ENCODE measurements at places on chromosomes 7 and 10.

DNA sequence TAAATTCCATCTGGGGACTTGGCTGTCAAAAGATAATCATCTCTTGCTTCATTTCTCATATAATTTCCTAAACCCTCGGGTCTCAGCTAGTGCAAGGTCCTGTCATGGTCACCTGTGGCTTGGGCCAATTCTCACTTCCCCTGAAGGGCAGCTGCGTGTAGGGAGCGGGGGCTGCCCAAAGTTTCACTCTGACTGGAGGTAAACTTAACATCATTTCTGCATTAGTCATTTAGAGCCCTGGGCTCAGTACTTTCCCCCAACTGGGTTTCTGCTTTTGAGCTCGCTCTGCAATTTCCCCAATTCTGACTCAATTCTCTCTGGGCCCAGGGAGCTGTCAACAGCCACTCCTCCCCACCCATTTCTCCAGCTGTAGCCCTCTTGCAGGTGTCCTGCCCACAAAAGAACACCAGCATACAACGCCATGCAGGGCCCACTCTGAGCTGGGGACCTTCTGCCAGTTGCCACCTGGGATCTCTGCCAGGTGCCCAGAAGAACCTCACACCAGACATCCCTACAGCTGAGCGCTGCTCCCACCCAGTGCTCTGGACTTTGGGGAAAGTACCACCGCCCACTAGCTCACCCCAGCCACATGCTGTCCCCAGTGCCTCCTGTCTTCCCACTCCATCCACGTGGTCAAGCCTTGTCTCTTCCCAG, 37.9 kb downstream of the VOPP1 start:
- peak; percentile 89 for DNase-seq

GRCh38 chr10:44390585-44391072, 5.7 kb upstream of the CXCL12 start:
- no peak for DNase-seq

GRCh38 chr10:8054494-8055407, at the start of gene GATA3:
Gene GATA3, plus strand, starts transcription at chr10:8054688. Its CDS starts 968 bp downstream, at chr10:8055656.
- peak; percentile 71 for DNase-seq

- no peak for DNase-seq
These were observed 1201.1 kb downstream of the SORCS1 start for GRCh38 chr10:105963334-105963884.

- DNase-seq: no peak
These were observed 188.5 kb downstream of the TMEM178B start for GRCh38 chr7:141262101-141263090.

DNA sequence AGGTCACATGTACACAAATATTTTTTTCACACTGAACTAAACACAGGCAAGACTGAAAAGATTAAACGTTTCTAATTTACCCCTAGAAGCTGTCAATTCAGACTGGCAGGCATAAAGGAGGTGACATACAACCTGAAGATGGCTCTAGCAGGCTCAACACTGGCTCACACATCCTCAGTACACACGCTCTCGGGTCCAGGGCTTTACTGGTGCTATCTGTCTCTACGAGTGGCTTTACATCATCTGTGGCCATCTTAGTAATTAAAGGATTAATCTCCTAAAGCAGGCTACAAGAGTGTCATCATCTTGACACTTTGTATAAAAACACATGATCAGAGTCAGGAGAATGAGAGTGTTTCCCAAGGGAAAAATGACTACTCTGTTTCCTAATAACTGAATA, 57.3 kb downstream of the COPG2 start:
- DNase-seq: no peak

- no peak for DNase-seq
These were observed 144.7 kb downstream of the ALOX5 start for GRCh38 chr10:45518741-45519140.

GRCh38 chr10:13885238-13885990, 298.6 kb downstream of the PRPF18 start:
- no peak for DNase-seq

DNA sequence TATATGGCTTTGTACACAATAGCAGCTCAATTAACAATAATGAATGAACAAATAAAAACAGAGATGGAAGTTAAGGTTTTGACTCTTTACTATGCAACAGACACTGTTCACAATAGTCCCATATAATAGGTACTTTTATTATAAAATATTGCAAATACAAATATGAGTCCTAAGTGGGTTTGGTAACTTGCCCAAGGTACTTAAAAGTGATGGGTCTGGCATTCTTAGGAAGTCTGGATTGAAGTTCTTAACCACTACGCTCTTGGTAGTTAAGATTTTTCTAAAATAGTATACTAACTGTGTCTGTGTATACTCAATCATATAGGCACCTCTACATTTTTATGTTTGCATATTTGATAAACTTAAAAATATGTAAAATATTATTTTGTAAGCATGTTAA, 55.5 kb downstream of the HGF start:
- no peak for DNase-seq

DNA sequence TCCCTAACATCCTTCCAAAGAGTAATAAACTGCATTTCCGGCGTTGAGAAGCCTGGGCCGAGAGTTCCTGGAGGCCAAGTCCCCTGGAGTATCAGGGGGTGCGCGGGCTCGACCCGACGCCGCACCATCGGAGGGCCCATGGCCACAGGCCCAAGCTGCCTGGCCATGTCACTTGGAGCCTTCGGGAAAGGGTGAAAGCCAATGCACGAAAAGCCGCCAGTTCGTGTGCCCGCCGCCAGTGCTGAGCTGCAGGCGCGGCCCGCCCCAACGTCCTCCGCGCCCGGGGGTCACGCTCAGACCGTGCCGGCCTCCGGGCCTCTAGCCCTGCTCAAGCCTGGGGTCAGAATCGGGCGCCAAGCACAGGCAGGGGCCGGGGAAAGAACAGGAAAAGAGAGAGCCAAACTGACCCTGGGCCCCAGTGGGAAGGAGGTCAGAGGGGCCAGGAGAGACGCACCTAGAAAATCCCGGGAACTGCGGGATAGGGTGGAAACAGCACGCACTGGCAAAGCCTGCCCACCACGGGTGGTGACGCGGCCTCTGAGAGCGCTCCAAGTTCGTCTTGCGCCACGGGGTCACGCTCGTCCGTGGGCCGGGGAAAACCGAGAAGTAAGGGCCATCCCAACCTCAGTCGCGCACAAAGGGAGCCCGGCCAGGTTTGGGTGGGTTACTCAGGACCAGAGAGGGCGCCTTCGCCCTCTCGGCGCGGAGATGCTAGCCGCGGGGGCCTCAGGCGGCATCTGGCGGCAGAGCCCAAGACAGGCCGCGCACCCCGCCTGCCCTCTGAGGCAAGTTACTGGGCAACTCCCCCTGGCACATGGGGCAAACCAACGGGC, 4.2 kb upstream of the EBF3 start:
- DNase-seq: no peak

DNA sequence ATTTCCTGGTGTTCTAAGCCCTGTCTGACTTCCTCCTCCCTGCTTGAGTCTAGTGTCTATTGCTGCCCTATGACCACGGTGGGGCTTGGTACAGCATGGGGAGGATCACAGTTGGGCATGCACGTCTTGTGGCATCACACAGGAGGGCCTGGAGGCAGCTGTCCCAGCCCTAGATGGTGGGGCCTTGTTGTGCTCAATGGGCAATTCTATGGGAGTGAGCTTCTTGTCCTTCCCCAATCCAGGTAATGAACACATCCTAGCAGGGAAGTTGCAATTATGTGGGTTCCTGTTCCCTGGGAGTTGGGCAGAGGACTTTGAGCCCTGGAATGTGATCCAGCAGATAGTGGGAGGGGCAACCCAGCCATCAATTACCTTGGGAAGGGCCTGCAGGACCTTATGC, 10.8 kb upstream of the FAM3C start:
- DNase-seq: no peak

- DNase-seq: peak; percentile 87
These were observed 1.3 kb downstream of the STK17A start for GRCh38 chr7:43584195-43584586.

- DNase-seq: no peak
These were observed 162.2 kb downstream of the LRRTM3 start for GRCh38 chr10:67088036-67088435.

DNA sequence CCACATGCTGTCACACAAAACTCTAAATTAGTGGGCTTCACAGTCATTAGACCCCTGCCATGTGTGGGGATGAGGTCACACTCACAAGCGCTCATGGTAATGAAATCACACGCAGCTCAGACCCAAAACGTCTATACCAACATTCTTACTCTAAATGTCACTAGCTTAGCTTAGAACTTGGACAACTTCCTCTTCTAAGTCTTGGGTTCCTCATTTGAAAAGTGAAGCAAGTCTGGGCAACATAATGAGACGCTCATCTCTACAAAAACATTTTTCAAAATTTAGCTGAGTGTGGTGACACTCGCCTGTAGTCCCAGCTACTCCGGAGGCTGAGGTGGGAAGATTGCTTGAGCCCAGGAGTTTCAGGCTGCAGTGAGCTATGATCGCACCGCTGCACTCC, 92.7 kb upstream of the MACROH2A2 start:
- DNase-seq: no peak

DNA sequence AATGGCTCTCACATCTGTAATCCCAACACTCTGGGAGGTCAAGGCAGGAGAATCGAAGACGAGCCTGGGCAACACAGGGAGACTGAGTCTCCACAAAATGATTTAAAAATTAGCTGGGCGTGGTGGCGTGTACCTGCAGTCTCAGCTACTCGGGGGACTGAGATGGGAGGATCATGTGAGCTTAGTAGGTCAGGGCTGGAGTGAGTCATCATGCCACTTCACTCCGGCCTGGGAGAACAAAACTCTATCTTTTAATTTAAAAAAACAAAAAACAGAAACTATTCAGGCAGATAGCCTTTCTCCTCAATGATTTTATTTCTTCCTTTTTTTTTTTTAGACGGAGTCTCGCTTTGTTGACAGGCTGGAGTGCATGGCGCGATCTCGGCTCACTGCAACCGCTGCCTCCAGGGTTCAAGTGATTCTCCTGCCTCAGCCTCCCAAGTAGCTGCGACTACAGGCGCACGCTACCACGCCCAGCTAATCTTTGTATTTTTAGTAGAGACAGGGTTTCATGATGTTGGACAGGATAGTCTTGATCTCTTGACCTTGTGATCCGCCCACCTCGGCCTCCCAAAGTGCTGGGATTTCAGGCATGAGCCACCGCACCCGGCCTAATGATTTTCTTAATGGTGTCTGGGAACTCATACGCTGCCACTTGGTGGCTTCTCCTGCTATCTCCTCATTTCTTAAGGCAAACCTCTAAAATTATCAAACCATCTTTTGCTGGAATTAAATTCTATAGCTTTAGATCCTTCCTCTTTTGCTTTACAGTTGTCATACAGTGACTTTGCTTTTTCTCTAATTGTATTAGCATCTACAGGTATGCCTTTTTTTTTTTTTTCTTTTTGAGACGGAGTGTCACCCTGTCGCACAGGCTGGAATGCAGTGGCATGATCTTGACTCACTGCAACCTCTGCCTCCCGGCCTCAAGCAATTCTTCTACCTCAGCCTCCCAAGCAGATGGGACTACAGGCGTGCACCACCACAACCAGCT, 22.9 kb downstream of the SRPK2 start:
- no peak for DNase-seq

DNA sequence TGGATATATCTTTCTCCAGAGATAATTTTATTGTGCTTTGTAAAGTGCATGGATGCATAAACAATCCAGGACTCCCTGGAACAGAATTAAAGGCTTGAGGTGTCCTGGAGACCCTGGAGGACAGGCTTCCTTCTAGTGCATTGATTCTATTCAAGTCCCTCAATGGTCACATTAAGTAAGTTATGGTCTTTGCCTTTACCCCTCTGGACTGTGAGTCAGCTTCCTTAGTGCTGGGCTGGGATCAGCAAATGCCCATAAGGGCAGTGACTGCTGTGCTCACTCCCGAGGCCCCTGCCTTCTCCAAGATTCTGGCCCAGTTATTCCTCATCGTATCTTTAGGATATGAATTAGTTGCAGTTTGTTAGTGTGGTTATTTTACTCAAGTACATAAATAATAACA, 178.7 kb upstream of the PRSS58 start:
- no peak for DNase-seq

DNA sequence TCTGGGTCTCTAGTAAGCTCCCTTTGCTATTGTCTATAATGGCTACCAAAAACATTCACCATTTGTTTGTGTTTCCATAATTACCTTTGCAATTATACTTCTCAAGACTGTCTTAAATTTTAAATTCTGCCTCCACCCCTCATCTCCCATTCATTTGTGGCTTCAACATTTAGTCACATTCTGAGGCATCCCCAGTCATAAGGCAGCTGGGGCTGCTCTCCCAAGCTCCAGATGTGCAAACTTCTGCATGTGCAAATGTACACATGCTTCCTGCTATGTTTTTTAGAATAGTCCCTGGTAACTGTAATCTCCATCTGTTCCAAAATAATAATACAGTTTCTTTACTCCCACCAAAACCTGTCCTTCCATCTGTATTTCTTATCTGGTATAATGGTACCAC, 97.3 kb downstream of the CDK6 start:
- no peak for DNase-seq

DNA sequence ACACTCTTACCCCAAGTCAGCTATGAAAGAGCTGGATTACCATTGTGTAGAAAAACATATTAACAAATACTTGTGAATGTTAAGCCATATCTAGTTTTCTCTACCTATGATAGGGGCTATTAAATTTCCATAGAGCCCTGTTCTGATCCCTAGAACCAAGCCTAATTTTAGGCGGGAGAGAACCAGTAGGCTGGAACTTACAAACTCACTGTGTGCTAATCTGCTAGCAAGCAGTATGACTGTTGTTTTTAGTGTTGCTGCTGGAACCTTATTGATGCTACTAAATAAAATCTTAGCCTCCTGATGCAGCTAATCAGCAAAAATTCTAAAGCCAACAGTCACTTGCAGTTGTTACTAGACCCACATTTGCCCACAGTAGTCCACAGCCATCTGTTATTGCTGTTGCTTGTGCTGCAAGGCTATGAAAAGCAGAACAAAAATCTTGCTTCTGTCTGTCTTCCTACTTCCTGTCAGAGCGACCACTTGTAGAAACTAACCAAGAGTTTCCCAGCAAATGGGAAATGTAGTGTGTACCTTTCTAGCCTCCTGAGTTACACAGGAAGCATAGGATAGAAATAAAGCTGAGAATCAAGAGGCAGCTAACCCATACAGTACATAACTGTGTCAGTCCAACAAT, 368.4 kb downstream of the ARL4A start:
- DNase-seq: no peak

GRCh38 chr10:78175444-78176015, 141.9 kb downstream of the RPS24 start:
- no peak for DNase-seq

- DNase-seq: no peak
These were observed 174.0 kb downstream of the WDR37 start for GRCh38 chr10:1230138-1230537.

DNA sequence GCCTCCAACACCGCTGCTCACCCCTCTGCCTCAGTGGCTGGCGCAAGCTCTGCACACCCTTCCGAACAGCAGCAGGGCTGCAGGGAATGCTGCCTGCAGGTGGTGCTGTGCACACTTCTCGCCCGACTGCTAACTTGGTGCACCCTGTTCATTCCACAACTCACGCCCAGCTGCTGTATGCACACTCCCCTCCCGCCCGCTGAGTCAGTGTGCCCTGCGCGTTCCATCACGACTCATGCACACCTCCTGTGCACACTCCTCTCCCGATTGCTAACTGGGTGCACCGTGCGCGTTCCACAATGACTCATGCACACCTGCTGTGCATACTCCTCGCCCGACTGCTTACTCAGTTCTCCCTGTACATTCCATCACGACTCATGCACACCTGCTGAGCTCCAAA, 21.5 kb downstream of the ADARB2 start:
- peak; percentile 10 for DNase-seq

All from epithelial cell of esophagus (primary cell).